ENCODE measurements at places on chromosomes 3 and 15.

GRCh38 chr15:90001683-90002427 is 731 bp downstream of the ZNF710 start:
- DNase-seq, result peak; percentile 70

GRCh38 chr3:59558906-59559720 is 509.3 kb upstream of the CFAP20DC start:
- no peak for DNase-seq

DNA sequence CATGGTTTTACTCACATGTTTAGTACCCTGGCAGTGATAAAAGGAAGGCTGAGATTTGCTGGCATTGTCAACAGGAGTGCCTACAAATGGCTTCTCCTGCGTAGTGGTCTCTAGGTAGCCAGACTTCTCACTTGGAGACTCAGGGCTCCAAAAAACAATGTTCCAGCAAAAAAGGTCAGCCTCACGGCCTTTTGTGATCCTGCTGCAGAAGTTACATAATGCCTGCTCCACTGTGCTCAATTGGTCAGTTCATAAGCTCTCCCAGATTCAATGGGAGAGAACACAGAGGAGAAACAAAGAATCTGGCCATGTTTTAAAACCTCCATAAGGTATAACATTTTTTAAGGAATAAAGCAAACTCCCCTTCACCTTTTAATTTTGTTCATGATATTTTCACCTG is 76.1 kb upstream of the CMSS1 start:
- no peak for DNase-seq

DNA sequence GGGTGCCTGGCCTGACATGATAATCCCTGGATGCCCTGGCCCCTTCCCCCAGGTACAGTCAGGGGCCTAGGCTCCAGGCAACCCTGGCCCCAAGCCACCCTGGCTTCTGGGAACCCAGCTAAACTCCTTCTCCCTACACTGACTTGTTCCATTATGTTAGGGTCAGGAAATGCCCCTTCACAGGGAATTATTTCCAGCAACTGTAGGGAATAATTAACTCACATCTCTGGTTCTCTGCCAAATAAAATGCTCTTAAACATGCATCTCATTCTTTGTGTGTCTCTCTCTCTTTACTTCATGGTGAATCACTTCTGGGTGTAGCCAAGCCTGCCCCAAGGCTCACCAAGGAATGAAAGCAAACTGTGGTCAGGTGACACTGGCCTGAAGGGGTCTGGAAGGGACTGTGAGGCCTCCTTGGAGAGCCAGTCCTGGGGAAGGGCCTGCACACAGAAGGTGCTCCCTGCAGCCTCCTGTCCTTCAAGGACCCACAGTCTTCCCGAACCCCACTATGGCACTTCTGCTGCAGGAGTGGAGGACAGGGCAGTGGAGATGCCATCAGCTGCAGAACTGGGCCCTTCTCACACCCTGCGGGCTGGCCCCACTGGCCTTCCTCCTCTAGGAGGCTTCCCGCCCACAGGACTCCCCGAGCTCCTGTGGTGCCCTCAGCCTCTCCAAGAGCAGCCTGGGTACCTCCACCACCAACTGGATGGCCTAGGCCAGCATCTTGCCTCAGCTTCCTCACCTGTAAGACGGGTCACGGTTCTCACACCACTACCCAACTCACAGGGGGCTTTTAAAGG is 17.6 kb downstream of the TKT start:
- peak; percentile 95 for DNase-seq

- DNase-seq, result peak; percentile 64
These were observed 451.7 kb upstream of the SGO1 start for GRCh38 chr3:20637729-20638128.

- DNase-seq, result no peak
These were observed 99.1 kb downstream of the VGLL4 start for GRCh38 chr3:11544412-11545181.

GRCh38 chr3:148008591-148008990 is 599.4 kb downstream of the ZIC1 start:
- no peak for DNase-seq

- peak; percentile 4 for DNase-seq
These were observed 62.5 kb downstream of the VPS13C start for GRCh38 chr15:61997786-61998185.

GRCh38 chr3:98525494-98525893 is 2.8 kb upstream of the CLDND1 start:
- no peak for DNase-seq

- no peak for DNase-seq
These were observed 415.0 kb downstream of the PDCD6IP start for GRCh38 chr3:34213478-34213877.

DNA sequence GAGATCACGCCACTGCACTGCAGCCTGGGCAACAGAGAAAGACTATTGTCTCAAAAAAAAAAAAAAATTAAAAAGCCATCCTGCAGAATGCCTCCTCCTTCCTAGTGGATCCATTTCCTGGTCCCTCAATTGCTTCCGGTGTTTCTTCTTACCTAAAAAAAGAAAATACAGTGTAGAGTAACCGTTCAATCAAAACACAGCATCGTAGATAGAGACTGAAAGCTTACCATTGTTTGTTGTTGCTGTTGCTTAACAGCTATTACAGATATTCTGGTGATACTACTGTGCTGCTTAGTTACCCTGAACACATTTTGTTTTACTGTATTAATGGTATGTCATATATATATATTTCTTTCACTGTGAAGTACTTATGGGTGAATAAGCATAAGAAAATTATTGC is 105.5 kb upstream of the LRRFIP2 start:
- no peak for DNase-seq

GRCh38 chr3:191345334-191345733 is 15.0 kb upstream of the UTS2B start:
- no peak for DNase-seq

- DNase-seq, result no peak
These were observed 22.5 kb downstream of the CCR4 start for GRCh38 chr3:32973982-32974381.

DNA sequence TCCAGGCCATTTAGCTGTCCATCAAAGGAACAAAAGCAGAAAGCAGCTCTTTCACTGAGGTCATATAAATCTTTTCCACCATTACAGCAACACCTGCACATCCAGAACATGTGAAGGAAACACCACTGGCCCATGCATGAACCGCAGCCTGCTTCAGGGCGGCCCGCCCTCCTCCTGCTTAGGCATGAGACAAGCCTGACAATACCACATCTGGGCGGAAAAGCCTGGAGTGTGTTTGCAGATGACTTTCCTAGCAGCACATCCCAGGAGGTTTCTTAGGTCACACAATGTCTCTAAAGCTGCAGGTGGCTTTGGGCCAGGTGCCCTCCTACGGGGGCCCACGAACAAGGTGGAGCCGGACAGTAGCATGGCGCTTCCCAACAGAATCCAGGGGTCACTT is 19.6 kb downstream of the CYFIP1 start:
- DNase-seq, result no peak

DNA sequence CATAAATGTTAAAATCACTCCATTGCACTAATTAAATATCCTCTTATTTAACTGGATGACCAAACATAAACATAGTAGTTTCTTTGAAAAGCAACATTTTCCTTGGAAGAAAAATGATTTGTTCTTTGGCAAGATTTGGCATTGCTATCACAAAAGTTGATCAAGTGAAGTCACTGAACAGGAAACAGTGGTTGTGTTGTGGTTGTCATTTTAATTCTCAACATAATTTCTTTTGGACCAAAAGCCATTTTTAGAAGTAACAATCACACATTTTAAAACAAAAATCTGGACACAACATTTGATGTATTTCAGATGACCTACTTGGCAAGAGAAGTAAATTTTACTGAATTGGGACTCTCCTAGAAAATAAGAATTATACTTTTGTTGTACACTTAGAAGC is 872.3 kb downstream of the ROBO1 start:
- peak; percentile 60 for DNase-seq

DNA sequence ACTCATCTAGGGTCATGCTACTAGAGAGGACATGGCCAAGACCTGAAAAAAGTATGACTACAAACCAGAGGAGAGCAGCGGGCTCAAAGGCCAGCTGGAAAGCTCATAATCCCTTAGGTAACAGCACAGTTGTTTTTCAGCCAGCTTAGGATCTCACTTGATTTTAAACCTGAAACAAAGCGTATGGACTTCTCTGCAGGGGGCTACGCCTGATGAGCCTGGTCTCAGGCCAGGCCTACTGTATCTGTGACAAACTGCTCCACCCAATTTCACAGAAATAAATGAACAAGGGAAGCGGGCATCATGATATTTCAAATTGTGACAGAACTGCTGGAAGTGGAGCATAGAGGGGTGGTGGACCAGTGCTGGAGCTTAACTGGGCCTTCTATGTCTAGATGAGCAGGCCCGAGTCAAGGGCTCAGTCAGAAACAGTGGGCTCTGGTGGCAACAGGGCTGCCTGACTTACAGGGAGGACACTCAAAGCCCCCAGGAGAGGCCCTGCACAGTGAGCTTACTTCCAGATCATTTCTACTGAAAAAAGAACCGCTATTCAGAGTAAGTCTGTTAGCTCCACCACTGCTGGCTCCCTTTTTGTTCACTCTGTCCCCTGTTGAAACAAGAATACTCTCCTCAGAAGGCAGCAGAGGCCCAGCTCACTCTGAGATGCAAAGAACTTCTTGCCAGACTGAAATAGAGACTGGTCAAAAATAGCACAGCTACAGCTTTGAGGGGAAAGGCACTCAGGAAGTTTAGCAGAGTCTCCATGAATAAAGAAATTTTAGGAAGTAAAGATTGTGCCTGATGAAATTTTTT is 47.0 kb downstream of the LRIG1 start:
- no peak for DNase-seq

- no peak for DNase-seq
These were observed 37.6 kb downstream of the SCN5A start for GRCh38 chr3:38611866-38612265.

DNA sequence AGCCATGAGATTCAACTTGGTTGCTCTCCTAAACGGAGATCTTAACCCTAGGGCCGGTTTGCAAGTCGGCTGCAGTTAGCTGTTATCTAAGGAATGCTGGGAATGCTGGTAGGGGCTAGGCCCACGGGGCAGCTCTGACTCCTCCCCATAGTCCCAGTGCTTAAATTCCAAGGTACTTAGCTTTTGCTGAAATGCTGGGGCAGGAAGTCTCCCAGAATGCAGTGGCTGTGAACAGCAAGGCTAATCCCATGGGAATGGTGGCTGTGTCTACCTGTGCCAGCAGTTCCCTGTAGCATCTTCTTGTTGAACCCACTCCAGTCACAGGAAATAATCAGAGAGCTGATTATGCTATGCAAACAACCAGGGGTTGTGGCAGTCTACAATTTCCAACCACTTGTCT is 102.5 kb upstream of the TJP1 start:
- peak; percentile 87 for DNase-seq

GRCh38 chr15:100244796-100245486 is 96.8 kb downstream of the ADAMTS17 start:
- DNase-seq, result no peak

DNA sequence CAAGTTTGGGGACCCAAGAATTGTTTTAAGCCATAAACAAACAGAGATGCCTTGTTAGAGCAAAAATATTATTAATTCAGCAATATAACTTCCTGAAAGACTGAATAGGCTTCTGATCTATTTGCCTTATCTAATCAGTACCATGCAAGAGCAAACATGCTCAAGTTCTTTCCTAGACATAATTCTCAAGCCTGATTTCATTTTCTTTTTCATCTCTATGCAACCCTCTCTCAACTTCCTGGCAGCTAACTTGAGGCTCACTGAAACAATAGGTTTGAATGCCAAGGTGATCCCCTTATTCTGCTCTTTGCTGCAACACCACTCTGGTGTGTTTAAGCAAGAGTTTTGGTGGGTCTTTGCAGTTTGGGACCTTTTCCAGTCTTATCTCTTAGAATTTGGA is 230.9 kb upstream of the CD96 start:
- DNase-seq, result no peak

GRCh38 chr3:67489816-67490215 is 164.6 kb downstream of the SUCLG2 start:
- peak; percentile 49 for DNase-seq

DNA sequence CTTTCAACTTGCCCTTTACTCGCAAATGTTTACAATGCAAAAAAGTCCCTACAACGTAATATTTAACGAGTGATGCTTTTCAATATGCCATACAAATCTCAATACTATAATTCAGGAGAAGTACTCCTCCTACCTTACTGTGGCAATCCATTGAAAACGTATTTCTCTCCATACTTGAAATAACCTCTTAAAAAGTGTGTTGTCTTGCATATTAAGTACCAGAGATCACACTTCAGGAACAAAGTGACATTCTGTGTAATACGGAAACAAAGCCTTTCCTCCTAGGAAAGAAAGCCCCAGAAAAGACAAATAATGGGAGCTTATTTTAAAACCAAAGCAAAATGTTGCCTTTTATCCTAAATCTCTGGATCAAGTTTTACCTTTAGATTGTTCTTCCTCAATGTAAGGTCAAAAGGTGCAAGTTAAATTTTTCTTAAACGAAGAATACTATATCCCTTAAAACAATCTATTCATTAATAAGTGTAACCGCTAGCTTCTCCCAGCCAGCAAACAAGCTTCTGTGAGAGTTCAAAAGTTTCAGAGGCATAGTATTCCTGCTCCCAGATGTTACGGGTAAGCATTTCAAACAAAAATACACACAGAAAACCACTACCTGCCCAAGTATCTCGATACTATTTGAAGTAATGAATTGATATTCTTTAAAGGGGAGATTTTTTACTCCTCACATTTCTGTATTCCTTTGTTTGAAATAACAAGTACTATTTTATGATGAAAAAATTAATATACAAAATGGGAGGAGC is 1.7 kb downstream of the TJP1 start:
- DNase-seq, result no peak

GRCh38 chr15:26983822-26984221 is 12.8 kb downstream of the GABRG3 start:
- no peak for DNase-seq

GRCh38 chr3:126649556-126650092 is 5.3 kb downstream of the TXNRD3 start:
- DNase-seq, result no peak

GRCh38 chr3:108342837-108343486 is 46.6 kb downstream of the HHLA2 start:
- peak; percentile 28 for DNase-seq

- DNase-seq, result no peak
These were observed 258.7 kb upstream of the PPP2R3A start for GRCh38 chr3:135706758-135707375.

GRCh38 chr15:96331945-96332636 is 1.6 kb downstream of the NR2F2 start:
- no peak for DNase-seq

DNA sequence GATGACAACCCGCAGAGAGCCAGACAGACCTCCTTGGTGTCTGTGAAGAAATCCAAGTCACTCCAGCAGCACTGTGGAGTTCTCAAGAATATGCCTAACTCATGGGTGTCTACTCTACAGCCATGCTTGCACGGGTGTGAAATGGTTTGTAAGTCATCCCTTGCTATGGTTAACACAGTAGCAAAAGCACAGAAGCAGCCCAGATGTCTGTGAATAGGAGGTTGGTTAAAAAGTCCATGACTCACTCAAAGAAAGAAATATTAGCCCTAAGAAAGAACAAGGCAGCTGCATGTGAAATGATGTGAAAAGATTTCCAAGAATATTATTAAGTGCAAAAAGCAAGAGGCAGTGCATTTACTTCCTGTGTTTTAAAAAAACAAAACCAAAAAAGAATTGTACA is 12.1 kb upstream of the LIMD1 start:
- peak; percentile 57 for DNase-seq

GRCh38 chr15:65819563-65819960 is 27.5 kb upstream of the DENND4A start:
- DNase-seq, result no peak

- DNase-seq, result peak; percentile 51
These were observed 96.7 kb upstream of the KCNMB2 start for GRCh38 chr3:178439504-178439903.

GRCh38 chr3:98705212-98705611 is 57.9 kb upstream of the ST3GAL6 start:
- no peak for DNase-seq

Data from fibroblast of skin of right quadriceps (primary cell).